Stimulated activated CD4-positive, alpha-beta T cell treated with anti-CD3 and anti-CD28 coated beads, TNF-alpha, amount 100 ng/mL, for 1 hour (primary cell): ENCODE measurements at places on chromosomes 6 and 20.

DNA sequence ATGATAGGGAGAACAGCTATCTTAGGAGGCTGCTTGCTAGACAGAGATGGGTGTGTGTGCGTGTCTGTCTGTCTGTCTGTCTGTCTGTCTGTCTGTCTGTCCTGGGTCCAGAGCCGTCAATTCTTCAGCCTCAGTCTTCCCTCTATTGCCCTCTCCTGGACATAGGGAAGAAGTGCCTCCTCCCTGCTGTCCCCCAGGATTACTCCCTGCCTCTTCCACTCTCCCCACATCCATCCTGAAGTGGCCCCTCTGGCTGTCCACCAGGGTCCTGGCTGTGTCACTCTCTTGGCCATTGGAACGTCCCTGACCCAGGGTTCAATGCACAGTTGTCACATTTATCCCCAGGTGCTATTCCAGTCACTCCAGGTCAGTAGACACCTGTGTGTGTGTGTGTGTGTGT lies 10.2 kb downstream of the TREML2 start:
- DNase-seq, result no peak

DNA sequence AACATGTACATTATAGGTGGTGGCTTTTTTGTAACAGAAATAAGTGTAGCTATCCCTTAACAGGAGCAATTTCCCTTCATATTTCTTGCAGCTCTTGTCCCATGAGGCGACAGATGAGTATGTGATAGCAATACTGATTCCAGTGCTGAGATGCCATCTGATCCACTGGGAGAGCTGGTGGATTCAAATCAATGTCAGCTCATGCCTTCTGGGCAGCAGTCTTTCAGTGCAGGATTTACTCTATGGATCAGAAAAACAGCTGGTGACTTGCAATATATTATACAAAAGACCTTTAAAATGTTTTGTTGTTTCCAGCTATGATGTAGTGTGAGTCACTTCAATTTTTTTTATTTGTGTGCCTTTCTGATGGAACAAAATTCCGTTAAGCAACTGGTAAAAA lies 259.9 kb upstream of the SASH1 start:
- DNase-seq, result no peak

DNA sequence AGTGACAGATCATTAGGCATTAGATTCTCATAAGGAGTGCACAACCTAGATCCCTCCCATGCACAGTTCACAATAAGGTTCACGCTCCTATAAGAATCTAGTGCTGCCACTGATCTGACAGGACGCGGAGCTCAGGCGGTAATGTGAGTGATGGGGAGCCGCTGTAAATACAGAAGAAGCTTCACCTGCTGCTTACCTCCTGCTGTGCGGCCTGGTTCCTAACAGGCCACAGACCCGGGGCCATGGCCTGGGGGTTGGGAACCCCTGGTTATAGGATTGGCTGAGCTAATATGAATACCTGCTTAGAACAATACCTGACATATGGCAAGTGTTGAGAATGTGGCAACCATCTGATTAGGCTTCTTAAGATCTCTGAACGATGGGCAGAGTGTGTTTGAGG lies 2.4 kb downstream of the PNPLA1 start:
- no peak for DNase-seq

DNA sequence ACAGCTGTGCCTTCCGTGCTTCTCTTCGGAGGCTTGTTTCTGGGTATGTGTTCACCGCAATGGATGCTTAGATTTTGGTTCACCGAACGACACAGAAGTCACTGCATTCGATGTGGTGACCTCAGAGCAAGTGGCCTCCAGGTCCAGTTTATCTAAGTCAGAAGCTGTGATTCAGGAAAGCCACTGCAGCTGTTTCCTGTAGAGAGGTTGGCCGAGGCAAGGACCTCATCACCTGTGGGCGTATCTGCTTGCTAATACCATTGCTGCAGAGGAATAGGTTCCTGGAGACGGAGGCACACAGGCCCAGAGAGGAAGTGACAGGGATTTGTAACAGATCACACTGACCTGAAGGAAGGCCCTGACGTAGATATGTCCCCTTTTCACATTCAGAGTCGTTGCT lies 82.7 kb downstream of the FARS2 start:
- DNase-seq, result no peak

DNA sequence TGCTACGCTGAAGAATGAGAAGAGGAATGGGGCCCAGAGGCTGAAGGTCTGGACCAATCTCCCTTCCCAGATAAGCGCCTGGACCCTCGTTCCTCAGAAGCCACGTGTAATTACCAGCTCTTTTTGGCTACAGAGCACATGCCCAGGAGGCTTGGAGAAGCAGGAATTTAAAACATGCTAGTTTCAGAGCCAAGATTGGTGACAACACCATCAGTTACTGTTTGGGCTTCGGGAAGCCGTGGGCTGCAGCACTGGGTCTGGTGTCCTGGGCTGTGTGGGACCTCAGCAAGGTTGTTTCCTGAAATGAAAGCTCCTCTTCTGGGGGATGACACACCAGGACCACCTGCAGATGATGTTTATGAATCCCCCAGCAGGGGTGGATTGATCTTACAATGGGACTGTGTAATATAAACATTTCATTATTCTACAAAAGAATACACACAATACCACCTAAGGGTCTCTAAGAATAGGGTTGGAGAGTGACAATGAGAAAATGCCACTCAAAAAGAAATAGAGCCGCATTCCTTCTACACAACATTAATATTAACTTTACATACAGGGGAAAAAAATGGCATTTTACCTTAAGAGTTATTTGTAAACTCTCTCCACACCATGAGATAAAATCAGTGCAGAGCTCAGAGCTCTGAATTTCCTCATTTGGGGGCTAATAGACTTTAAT lies 207.8 kb upstream of the FOXQ1 start:
- DNase-seq, result no peak
